ENCODE measurements at places on chromosomes 16 and 17. TPM values are rescaled to one million over a fixed set of nuclear protein-coding genes. Genes with fewer than 3 reads are reported as not detected.

- DNase-seq, result peak; percentile 41
These were observed 59.8 kb downstream of the CYTH1 start for GRCh38 chr17:78722246-78722761.

DNA sequence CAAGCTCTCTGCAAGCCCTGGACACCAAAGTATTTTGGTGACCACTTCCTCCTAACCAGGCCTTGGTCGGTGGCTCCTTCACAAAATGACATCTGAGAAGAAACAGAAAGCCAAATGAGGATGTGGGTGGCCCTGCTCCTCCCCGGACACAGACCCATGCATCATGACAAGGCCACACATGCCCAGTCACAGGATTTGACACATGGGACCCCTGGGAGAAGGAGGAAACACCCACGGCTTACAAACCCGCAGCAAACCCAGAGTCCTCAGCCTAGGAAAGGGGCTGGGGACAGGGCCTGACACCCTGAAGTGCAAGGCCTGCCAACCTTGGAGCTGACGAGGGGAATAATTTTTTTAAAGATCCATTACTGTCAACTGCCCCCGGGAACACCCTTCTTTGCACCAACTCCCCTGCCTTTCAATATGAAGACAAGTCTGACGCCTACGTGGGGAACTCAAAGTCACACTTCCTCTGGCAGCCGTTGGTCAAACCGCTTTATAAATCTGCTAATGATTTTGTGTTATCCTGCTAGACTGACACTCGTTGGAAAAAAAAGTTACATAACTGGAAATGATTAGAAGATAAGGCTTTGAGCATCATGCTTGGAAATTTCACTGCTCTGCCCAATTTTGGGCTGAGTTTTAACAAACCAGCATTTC lies 41.3 kb downstream of the GAS7 start:
- peak; percentile 47 for DNase-seq

DNA sequence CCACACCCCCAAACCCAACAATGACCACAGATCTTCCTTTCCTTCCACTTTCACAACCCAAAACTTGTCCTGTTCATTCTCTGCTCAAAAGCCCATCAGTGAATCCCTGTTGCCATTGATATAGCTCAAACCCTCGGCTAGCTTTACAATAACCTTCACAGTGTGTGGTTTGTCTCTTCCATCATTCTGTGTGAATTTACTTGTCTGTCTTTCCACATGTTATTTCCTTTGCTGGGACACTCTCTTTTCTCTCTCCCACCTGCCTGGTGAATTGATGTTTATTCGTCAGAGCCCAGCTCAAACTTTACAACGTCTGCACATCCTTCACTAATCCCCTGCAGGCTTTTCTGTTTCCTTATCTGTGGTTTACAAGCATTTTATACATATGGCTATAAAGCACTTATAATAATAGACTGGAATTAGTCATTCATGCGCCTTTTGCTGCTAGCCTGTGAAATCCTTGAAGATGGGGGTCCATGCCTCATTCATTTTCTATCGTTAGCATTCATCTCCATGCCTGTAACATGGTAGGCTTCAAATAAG lies 114.4 kb downstream of the CDH13 start:
- DNase-seq, result no peak

The ENPP7 gene
- not detected for total RNA-seq

The KRT33B gene
- total RNA-seq, result not detected

GRCh38 chr16:85541181-85541580 lies 71.9 kb upstream of the GSE1 start:
- no peak for DNase-seq

The RNF227 gene
- 1.0 TPM for total RNA-seq

DNA sequence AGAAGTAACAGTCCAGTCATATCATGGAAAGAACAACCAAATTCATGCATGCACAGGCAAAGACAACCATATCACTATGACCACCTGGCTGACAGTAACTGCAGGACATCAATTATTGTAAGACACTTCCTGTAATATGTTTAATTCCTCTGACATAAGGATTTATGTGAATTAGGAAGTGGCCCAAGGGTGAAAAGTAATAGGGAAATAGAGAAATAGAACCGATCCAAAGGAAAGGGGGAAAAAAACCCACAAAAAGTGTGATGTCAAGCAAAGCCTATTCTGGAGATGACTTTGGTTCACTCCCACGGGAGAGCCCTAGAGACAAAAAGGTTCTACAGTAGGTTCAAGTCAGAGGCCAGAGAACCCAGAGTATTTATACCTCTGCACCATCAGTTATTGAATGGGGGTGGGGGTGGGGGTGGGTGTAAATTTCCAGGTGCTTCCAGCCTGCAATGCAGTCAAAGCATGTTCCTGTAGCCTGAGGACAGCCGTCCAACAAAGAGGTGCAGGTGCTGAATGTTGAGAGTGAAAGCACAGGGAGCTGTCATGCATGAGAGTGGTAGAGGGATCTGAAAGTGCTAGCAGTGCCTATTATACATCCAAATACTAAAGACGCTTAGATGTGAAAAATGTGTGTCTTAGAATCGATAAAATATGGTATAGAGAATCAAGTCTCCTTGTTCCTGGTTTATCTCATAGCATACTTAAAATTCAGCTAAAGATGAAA lies 95.6 kb upstream of the HLF start:
- DNase-seq, result no peak

GRCh38 chr17:28811651-28812090 lies 30.9 kb downstream of the FAM222B start:
- no peak for DNase-seq

GRCh38 chr17:48724251-48725003 lies 1.4 kb downstream of the PRAC2 start:
- peak; percentile 80 for DNase-seq

- no peak for DNase-seq
These were observed 27.9 kb downstream of the GABARAPL2 start for GRCh38 chr16:75593825-75594820.

GRCh38 chr16:64952177-64952576 lies 169.7 kb downstream of the CDH11 start:
- no peak for DNase-seq

DNA sequence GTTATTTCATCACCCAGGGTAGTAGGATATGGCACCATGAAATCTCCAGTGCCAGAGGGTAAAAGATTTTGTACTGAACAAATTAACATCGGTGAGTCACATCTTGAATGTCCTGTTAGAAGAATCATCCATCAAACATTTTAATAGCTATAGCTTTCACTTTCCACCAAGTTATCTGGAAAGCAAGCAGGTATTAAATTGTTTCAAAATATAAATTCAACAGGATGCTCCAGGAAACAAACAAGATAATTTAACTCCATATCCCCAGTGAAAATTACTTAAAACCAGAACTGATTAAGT lies 2.4 kb downstream of the VEZF1 start:
- no peak for DNase-seq

DNA sequence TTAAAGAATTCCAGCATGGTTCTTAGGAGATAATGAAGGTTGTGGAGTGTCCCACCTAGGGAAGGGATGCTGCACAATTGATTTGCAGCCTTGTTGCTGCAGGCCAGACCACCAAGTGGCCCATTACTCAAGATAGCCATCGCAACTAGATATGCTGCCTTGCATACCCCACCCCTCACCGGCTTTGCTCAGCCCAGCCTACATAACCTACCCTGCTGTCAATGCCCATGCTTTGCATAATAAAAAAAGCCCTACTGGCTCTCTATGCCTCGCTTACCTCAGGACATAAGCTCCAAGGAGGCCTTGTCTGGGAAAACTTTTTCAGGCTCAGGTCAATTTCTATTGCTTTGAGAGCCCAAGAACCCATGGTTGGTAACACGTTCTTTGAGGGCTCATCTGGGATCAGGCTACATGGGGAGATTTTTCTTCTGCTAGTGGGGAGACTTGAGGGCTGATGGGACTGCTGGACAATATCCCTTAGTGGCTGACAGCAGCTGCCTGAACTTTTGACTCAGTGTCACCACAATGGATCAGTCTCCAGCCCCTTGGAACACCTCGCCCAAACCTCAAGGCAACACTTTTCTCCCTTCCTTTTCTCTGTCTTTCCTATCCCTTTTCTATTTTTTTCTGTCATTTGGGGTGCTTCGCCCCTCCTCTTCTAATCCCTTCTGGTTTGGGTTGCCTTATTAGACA lies 38.3 kb downstream of the SCPEP1 start:
- no peak for DNase-seq

The MT1A gene
- total RNA-seq, result 1.2 TPM

DNA sequence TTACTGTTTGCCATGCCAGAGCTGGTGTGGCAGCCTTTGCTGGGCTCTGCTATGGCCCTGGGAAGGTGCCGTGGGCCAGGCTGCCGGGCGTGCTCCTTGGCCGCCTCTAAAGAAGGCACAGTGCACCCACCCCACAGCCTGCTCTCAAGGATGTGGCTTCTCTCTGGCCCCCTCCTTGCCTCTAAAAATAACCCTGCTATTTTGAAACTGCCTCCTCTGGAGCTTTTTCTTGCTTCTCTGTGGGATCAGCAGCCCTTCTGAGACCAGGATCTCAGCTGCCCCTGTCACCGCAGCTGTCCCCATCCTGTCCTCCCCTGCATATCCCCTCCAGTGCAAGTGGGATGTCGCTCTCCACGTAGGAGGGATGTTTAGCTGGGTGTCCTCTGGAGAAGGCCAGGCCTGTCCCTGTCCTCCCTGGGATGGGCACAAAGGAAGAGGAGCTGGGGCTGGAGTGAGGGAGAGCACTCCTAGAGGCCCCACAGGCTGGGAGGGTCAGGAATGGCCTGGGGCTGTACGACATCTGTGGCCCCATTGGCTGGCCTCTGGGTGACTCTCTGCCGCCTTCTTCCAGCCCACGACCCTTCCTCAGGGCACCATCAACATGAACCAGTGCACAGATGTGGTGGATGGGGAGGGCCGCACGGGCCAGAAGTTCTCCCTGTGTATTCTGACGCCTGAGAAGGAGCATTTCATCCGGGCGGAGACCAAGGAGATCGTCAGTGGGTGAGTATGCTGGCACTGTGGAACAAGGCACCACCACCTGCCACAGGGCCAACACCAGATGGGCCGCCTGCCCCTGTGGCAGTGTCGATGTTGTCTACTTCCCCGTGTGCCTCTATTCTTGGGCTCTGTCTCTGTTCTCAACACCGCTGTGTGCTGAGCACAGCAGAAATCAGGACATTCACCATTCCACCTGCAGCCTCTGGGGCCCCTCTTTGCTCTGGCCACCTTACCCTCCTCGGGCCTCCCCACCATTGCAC lies 79.7 kb downstream of the PLD6 start:
- no peak for DNase-seq

DNA sequence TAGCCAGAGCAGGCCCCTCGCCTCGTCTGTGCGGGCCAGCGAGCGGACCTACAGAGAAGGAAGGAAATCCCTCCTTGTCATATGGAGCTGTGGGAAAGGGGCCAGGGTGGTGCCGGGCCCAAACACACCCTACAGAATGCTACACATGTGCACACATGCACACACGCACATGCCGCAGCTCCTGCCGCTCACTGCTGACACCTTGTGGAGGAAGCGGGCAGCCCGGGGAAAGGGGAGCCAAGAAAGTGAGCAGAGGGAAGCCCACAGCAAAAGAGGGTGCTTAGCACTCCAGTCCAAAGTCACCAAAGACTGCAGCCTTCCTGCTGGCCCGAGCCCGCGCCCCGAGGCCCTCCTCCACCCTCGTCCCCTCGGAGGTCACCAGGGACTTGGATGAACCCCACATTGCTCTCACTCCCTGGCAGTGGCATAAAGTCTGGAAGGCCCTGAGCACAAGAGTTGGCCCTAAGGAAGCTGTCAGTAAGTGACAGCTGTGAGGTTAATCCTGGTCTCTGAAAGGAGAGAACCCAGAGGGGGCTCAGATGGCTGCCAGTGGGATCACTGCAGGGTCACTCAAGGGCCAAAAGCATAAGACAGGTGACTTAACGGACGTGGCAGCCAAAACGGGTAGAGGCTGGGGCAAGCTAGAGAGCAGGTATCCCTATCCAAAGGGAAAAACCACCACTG lies 68.2 kb downstream of the MYO18A start:
- peak; percentile 66 for DNase-seq

DNA sequence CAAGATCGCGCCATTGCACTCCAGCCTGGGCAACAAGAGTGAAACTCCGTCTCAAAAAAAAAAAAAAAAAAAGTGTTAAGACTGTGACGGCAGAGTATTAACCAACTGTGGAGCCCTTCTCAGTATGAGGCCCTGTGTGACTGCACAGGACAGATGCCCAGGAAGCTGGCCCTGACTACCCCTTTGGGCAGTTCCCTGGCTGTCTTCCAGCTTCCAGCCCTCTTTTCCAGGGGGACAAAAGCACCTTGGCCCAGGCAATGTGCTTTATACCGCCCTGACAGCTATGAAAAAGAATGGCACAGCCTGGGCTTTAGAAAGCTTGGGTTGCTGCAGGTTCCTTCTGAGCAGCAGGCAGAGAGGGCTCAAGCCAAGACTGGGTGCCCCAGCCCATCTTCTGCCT lies 61.2 kb downstream of the AKAP1 start:
- DNase-seq, result no peak

- DNase-seq, result no peak
These were observed 25.6 kb downstream of the LRRC75A start for GRCh38 chr17:16466407-16466806.

- DNase-seq, result peak; percentile 22
These were observed 61.4 kb downstream of the VAT1L start for GRCh38 chr16:77849646-77850258.

DNA sequence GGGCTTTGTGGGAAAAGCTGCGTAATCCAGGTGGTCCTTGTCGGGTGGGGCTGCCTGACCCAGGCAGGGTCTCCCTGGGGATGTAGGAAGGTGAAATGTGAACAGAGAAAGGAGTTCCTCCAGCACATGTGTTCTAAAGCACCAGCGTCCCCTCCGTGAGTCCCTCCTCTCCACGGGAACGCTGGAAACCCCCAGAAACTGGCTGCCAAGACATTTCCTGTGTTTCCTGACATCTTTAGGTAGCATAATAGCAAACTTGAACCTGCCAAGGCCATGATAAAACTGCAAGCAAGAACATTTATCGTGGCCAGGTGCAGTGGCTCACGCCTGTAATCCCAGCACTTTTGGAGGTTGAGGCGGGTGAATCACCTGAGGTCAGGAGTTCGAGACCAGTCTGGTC lies 12.6 kb upstream of the PYDC1 start:
- DNase-seq, result no peak

- no peak for DNase-seq
These were observed 1.6 kb upstream of the GAS7 start for GRCh38 chr17:10200016-10200415.
